Activated CD8-positive, alpha-beta memory T cell treated with anti-CD3 and anti-CD28 coated beads, Interleukin-2, amount 10 ng/mL, durations not matched to agents 7 days and 5 days (primary cell): ENCODE measurements at places on chromosomes 6 and 20.

DNA sequence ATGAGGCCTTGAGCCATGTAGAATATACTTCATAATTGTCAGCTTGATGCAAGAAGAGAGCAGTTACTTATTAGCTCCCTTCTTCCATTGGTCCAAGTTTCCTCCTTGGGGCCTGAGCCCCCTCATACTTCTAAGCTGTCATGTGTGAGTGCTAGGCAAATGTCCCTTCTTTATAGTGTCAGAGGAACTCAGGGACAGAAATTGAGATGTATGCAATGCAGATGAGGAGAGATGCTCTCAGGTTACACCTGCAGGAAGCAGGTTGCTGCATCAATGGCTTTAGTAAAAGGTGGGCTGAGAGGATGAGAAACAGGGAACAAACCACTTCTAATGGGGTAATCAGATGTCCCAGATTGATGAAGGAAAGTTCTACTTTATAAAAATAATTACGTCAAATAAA lies 6.7 kb upstream of the PDSS2 start:
- DNase-seq, result no peak

- no peak for DNase-seq
These were observed 38.3 kb upstream of the SAMHD1 start for GRCh38 chr20:36989797-36990196.

- DNase-seq, result no peak
These were observed at the start of gene RAB32 for GRCh38 chr6:146543211-146543939. Gene RAB32, plus strand, starts transcription at chr6:146543833. Its CDS starts 39 bp downstream, at chr6:146543872.

DNA sequence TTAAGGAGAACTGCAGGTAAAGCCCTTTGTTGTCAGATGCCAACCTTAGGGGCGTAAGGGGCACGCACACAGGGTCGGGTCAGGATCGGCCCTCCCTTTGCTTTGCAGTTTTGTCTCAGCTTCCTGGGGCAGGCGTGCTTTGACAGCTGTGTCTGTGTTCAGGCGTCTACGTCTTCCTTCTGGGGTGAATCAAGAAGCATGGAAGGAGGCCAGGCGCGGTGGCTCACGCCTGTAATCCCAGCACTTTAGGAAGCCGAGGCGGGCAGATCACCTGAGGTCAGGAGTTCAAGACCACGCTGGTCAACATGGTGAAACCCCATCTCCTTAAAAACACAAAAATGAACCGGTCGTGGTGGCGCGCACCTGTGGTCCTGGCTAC lies 1.3 kb downstream of the ZGPAT start:
- DNase-seq, result peak; percentile 40

- no peak for DNase-seq
These were observed 253.2 kb downstream of the PTPRT start for GRCh38 chr20:42936482-42936881.

DNA sequence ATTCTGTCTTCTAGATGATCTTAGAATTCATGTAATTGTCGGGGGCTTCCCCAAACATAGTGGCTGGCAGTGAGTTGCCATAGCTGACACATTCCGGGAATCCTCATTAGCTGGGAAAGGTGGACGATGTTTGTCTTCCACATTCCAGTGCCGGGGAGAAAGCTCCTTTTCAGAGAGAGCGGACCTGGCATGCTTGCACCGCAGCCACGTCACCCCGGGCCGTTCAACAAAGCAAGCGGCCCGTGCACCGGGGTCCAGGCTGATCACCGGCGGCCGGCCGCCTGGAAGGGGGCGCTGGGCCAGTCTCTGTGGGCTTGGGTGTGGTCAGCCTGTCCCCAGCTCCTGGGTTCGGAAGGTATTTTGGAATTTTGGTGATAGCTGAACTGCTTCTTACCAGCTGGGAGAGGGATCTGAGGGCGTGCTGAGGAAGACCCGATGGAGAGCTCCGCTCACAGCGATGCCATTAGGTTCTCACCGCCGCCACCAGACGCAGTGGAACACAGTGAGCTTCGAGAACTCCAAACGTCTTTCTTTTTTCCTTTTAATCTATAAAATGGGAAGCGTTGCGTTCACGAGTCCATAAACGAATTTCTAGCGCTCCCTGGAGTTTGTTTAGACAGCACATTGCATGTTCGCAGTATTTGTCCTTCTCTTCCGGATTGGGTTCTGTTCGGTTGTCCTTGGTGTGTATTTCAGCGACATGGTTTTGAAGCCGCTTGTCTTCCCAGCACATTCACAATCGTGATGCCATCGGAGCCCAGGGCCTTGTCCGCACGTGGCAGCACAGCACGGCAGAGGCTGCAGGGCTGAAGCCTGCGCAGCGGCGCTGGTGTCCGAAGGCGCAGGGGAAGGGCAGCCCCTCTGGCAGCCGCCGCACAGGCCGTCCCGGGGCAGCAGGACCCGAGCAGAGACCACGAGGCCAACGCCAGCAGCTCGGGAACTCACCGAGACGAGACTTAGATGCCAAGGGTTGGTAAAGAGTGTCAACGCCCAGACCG lies 557.6 kb downstream of the QKI start:
- DNase-seq, result no peak

DNA sequence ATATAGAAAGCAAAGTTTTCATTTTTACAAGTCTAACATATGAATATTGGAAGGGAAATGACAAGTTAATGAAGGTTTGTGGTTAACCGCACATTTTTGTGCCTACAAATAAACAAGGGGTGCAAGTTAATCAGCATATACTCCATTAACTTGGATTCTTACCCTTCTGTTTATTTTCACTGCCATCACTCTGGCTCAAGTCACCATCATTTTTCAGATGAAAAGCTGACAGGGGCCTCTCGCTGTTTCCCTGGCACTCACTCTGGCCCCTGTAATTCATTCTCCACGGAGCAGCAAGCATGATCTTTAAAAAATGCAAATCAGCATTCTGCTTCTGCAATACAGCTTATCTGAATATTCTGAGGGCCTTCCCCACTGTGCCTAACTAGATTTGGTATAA lies 29.8 kb downstream of the APCDD1L start:
- no peak for DNase-seq

- no peak for DNase-seq
These were observed 198.6 kb upstream of the CDH4 start for GRCh38 chr20:61053487-61053886.

DNA sequence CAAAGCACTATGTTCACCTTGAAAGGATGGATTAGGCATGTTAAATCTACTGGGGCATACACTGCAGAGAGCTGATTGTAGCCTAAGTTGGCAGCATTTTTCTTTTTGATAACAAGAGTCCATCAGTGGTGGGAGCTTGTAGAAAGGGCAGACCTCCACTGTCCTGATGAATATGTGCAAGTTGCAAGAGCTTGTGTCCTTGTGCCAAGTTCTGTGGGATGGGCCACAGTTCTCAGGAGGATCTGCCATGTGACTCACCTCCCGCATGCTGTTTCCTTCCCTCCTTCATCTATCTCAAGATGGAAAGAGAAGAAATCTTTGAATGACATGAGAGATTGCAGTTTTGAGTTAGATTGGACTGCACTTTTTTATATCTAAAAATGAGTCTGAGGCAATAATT lies 58.3 kb upstream of the GGTLC1 start:
- no peak for DNase-seq

- DNase-seq, result no peak
These were observed 75.5 kb downstream of the GPR6 start for GRCh38 chr6:110053395-110054240.

DNA sequence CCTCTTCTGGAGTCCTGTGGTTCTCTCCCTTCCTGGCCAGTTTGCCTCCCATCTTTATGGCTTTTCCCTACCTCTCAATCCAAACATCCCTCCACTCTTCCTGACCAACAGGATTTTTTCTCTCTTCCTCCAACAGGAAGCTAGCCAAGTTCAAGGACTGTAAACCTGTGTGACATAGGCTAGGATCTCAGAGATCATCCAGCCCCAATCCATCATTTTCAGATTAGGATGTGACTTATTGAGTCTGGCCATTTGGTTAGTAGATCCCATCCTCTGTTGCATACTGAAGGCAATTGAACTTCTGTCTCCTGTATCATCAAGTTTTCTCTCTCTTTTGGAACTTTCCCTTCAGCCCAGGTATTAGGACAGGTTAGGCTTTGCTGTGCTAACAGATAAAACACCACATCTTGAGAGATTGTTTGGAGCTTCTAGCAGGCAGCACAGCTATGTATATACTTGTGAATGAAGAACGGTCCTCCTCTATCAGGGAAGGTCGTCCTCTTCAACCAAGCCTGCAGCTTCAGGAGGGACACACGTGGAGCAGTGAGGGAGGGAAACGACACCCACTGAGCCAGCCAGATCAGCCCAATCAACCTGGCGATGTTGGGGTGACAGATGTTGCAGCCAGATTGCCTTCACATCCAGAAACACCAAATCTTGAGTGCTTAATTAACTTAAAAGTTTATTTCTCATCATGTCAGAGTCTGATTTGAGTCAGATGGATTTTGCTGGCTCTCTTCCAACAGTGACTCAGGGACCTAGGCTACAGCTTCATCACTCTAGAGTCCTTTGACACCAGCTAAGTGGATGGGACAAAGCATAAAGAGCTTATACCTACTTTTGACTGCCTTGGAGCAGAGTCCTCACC lies 106.8 kb downstream of the GJA10 start:
- peak; percentile 47 for DNase-seq

DNA sequence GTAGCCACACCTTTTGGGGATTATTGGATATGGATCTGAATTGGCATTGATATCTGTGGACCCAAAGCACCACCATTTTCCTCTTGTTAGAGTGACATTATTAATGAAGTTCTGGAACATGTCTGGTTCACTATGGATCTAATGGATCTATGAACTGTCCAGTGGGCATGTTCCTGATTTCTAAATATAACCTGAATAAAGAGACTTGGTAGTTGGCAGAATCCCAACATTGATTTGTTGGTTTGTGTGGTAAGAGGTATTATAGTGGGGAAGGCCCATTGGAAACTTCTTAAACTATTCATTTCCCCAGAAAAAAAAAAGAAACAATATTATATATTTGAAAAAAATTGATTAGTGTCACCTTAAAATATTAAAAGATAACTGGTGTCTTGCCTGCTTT lies 312.6 kb downstream of the HTR1B start:
- DNase-seq, result no peak

GRCh38 chr6:28903686-28904085 lies 20.1 kb downstream of the TRIM27 start:
- DNase-seq, result no peak

- DNase-seq, result no peak
These were observed 83.4 kb upstream of the NEDD9 start for GRCh38 chr6:11315743-11316437.

DNA sequence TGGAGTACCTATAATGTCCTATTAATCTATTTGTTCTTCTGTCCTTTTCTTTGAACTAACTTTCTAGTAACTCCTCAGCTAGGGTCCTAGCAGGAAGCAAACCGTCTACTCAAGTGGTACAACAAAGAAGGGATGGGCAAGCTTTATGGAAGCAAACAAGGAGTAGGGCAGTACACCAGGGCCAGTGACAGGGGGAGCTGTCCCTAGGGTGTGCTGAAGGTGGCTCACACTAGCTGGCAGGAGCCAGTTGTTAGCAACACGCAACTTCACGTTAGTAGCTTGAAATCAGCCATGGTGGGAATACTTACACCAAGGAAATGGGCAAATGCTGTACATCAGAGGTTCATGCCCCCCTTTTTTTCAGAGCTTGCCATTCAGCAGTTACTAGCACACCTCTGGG lies 74.0 kb upstream of the EYA2 start:
- DNase-seq, result no peak
